Activated T-cell treated with anti-CD3 and anti-CD28 coated beads for 1 hour (primary cell): ENCODE measurements at places on chromosomes 12 and 14.

GRCh38 chr12:59548930-59549329 lies 46.9 kb upstream of the SLC16A7 start:
- DNase-seq = no peak

GRCh38 chr12:109878749-109879148 lies 1.6 kb downstream of the GLTP start:
- no peak for DNase-seq

GRCh38 chr12:130948136-130948535 lies 5.6 kb upstream of the ADGRD1 start:
- no peak for DNase-seq

DNA sequence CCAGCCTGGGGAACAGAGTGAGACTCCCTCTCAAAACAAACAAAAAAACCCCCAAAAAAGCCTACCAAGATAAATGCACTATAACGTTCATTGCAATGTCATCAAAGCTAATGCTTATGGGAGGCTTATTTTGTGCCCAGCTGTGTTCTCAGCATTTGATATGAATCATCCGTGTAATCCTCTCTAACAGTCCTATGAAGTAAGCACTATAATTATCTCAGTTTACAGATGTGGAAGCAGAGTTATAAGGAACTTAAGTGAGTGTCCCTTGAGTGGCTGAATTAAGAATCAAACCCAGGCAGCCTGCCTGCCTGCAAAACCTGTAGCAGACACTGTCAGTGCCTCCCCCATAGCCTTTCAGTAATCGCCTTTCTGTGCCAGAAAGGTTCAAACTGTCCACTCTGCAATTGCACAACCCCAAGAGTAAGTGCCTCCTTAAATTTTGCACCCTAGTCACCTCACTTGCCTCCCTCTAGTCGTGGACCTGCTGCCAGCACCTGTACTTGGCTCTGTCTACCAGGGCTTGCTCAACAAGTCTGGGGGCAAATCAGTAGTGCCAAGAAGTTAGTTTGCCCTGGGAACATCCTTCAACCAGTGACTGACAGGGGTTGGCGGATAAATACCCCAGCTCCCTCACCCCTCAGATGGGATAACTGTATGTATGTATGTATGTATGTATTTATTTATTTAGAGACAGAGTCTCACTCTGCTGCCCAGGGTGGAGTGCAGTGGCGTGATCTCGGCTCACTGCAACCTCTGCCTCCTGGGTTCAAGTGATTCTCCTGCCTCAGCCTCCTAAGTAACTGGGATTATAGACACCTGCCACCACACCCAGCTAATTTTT lies 23.8 kb upstream of the PPP1CC start:
- DNase-seq = no peak

- no peak for DNase-seq
These were observed 108.1 kb downstream of the DENND5B start for GRCh38 chr12:31482816-31483215.
